ENCODE measurements at places on chromosomes 16 and 17. TPM values are rescaled to one million over a fixed set of nuclear protein-coding genes. Genes with fewer than 3 reads are reported as not detected.

The IL17C gene
- not detected for total RNA-seq

The KRT31 gene
- total RNA-seq = not detected

The CCL18 gene
- total RNA-seq = 2.7 TPM

DNA sequence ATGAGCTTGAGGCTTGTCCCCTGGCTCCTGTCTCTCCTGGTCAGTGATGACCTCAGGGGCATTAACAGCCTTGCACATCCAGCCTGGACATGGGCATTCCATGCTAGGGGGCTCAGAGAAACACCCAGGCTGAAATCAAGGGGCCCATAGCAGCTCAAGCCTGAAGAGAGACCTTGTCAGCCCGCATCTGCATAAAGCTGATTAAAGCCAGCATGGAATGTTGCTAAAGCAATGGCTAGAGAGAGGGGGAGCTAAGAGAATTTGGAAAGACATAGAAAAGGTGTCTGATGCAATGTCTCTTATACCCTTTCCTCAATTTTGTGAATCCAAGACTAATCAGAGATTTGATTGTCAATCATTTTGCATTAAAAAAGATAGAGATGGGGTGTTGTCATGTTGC is 51.4 kb upstream of the WSCD1 start:
- DNase-seq = no peak

DNA sequence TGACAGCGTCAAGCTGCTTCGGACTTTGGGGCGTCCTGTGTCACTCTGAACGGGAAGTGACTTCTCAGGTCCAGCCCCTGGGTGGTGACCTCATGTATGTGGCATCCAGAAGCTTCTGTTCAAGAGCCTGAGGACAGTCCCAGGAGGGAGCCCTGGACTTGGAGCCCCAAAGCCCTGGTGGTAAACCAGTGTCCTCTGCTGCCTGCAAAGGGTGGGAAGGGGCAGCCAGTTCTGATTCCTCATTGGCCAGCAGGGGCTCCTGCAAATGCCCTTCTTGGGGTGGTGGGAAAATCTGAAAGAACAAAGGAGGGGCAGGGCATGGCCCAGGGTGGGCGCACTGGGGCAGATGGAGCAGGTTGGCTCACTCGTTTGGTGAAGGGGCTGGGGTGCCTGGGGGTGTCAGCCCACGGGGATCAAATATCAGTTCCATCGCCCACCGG is 1.6 kb downstream of the OSGIN1 start:
- DNase-seq = peak; percentile 61

DNA sequence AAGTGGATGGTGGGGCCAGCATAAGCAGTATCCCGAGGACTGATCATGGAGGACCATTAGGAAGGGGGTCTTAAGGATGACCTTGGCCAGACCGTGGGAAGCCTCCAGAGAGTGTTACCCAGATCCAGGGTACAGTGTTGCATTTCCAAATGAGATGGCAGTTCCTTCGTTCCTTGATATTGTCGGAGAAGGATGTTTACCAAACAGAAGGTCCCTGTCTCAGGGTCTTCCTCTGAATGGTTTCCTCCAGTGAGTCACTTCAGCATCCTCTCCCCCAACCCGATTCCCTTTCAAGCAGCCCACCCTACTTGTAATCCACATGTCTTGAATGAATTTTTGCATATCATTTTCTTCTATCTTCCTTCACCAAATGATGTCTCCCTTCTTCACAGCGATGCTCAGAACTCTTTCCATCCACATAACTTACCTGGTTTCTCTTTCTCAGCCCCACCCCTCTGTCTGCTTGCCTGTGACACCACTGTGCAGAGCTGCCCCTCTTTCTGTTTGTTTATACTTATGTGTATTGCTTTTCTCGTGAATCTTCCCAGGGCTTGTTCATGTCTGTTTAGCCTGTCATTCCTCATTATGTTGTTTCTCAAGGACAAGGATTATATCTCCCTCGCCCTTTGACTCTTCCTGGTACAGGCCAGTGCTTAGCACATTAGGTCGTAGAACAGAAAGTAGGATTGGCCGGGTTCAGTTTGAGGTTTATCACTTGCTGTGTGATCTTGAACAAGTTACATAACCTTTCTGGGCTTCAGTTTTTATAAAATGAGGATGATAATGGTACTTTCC is 5.7 kb downstream of the GOSR2 start:
- DNase-seq = no peak

GRCh38 chr16:3578121-3578520 is 918 bp upstream of the NLRC3 start:
- DNase-seq = no peak

Data from Right ventricle myocardium superior (tissue), 1 donor.